ENCODE measurements at places on chromosomes 16 and 17.

GRCh38 chr17:9661027-9661426, 15.7 kb downstream of the USP43 start:
- no peak for DNase-seq

DNA sequence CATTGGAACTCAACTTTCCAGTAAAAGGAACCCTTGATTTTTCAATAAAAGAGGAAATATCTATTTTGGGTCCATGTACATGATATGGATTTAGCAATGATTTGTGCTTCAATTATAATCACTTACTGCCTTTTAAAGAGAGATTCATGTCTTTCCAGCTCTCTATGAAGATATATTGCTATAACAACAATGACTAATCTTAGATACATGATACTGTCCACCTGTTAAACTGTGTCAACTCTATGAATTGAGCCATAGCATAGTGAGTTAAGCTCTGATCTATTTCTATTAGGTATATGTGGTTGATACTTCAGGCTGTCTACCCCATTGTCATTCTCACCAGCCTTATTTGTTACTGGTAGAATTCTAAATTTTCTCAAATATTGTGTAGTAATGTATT, 15.0 kb upstream of the MPHOSPH6 start:
- no peak for DNase-seq

- DNase-seq, result no peak
Observed at GRCh38 chr17:58252141-58252540, 13.8 kb downstream of the LPO start.

DNA sequence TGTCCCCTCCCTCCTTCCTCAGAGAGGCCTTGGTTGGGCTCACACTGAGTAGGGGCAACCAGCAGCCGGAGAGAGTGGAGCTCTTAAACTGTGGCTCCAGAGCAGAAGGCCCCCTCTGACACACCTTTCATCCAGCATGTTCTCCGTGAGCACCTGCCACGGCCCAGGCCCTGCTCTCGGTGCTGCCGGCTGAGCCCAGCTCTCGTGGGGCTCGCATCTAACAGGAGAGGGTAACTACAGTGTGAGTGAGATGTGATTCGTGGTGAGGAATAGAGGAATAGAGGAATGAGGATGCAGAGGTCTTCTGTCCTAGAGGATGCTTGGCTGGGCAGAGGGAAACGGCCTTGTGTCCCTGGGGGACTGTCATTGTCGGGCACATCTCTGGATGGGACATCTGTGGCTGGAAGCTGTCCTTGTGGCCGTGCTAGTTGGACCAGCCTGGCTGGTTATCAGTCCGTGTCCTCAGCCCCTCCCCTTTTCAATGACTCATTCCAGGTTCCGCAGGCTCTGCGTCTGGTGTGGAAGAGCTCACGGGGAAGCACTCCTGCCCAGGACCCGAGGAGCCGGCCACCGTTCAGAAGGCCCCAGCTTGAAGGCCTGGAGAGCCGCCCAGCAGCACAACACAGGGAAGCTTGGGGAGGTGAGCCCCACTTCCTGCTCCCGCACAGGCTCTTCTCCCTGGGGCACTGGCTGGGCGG, 11.9 kb upstream of the DNASE1 start:
- no peak for DNase-seq

DNA sequence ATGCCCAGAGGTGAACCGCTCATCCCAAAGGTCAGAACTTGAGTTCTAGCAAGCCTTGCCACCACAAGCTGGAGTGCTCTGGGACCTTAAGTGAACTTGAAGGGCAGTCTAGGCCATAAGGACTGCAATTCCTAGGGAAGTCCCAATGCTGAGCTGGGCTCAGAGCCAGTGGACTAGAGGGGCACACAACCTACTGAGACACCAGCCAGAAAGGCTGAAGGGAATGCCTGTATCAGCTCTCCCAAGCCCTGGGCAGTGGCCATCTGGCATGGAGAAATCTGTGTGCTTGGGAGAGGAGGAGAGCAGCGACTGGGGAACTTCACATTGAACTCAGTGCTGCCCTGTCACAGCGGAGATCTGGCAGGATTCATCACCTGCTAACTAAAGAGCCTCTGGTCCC, 201.3 kb downstream of the CEP112 start:
- no peak for DNase-seq

DNA sequence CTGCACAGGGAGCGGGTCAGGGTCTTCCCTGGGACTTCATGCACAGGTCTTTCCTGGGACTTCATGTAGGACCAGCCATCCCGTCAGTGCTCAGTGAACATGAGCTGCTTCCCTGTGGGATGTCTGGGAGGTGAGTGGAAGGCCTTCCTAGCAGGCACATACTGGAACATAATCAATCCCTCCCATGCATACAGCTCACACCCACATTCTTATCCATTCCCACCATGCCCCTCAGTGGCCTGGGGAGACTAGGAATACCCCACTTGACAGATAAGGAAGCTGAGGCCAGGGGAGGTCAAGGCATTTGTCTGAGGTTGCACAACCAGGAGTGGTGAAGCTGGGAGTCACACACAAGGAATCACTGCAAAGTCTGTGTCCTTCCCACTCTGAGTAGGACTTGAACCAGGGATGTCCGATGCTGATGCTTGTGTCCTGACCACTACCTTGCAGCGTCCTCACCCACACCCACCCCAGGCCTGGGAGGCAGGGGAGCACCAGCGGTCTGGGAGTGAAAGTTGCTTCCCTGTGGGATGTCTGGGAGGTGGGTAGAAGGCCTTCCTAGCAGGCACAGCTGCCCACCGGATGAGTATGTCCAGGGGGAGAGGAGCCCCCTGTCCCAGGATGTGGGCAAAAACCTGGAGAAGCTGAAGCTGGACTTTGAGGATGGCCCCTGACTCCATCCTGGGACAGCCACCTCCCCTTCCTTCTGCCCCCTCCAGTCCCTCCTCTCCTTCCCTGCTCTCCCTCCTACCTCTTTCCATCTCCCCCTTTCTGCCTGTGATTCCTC, 1.0 kb upstream of the NLRC5 start:
- DNase-seq, result no peak

DNA sequence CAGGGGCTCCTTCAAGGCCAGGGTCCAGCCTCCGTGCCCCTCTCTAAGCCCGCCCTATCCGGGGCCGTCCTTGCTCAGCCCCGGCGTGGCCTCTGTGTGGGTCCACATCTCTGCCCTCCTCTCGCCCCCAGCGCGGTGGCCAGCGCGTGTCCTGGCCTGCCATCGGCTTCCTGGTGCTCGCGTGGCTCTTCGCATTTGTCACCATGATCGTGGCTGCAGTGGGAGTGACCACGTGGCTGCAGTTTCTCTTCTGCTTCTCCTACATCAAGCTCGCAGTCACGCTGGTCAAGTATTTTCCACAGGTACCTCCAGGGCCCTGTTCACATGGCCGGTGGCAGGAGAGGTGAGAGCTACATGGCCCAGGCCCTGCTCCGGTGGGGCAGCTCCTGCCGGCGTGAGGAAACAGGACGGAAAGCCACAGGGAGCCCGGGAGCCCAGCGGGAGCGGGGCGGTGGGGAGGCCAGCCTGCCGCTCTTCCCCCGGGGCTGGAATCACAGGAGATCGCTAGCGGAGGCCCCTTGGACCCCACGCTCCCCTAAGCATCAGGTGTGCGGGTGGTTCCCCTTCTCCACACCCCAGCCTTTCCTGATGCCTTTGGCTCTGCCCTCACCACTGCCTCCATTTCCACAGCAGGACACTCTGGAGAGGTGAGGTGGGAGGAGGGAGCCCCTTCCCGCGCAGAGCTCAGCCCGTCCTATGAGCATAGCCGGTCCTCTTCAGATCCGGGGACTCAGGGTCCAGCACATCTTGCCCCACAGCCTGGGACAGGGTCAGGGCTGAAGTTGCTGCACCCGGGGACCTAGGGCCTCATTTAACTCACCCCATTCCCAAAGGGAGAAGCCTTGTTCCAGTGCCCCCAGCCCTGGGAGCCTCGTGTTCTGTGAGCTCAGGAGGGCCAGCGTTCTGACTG, 10.2 kb downstream of the TAX1BP3 start:
- no peak for DNase-seq

DNA sequence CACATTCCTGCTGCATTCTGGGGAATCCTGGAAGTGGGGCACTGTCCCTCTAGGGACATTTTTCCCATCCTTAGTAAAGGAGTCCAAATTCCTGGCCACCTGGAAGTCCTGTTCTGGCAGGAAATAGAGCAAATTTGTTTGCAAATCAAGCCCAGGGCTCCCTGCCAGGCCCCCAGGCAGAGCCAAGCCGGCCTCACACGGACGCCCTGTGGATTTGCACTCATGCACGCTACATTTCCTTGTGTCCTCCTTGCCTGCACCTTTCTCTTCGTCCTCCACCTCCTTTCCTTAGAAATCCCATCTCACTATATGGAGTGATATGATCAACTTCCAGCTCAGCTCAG, 7.0 kb upstream of the CALB2 start:
- no peak for DNase-seq

DNA sequence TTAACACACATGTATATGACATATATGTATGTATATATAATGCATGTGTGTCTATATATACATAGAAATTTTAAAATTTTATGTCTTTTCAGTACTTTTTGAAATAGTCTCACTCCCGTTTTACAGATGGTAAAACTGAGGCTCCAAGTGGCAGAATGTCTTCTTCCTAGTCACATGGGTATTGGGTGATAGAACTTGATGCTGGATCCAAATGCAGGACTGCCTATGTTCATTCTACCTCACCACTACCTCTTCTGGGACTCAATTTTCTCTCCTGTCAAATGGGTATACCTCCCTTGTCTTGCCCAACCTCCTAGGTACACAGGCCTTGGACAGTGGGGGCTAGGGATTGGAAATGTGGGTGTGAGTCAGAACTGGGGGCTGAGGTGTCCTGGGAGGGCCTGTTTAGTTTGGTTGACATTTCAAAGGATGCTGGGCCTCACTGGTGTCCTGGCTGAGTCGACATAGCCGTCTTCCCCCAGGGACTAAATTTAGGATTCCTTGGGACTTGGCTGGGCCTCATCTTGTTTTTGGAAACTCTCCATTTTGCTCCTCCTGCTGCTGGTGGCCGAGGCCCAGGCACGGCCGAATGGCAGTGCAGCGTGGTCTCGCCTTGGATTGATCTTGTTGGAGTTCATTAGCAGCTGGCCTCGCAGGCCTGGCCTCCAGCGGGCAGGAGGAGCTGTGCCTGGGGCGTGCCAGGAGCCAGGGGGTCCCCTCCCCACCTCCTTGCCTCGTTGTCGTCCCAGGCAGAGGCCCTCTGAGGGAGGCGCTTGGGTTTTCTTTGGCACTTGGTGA, 25.9 kb downstream of the NKD1 start:
- DNase-seq, result no peak

DNA sequence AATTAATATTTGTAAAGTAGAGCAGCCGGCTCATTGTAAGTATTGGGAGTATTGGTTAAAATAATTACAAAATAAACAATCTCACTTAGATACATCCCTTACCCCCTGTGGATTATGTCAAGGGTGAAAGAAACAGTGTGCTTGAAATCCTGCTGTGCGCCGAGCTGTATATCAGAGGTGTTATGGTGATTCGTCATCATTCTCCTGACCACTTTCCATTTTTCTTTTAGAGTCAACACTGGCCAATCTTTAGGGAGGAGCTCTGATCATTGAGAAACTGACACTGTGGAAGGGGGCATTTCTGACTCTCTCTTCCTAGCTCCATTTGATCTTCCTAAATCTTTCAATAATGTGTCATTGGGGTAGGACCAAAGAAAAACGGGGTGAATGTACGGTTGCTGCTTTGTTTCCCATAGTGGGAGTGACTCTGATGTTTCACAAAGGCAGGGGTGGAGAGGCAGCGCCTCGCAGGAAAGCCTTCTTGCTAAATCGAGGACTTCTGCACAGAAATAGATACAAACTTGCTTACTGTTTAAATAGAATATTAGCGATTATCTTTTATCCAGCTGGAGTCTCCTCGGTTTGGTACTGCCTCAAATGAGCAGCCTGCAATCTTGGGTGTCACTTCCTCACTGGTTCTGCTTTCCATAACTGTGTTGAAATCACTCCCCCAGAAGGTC, 123.4 kb downstream of the PRKCB start:
- DNase-seq, result no peak

DNA sequence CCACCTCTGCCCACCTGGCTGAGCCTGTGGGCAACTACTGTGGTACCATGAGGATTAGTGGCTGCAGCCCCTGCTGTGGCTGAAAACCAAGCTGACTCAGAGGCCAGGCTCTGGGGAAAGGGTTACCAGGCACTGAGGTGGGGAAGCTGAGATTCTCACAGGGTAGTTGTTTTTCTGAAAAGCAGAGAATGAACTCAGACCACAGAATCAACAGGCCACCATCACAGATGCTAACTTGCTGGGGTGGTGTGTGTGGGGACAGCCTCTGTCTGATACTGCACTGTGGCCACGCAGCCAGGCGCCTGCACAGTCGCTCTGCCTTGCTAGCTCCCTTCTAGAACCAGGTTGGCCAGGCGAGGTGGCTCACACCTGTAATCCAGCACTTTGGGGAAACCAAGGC, 28.8 kb downstream of the NPLOC4 start:
- no peak for DNase-seq

- DNase-seq, result no peak
Observed at GRCh38 chr16:68113765-68114240, 28.6 kb downstream of the NFATC3 start.

- DNase-seq, result no peak
Observed at GRCh38 chr17:27755706-27756466, 44.4 kb downstream of the NOS2 start.

GRCh38 chr17:601244-601925, 113.3 kb downstream of the VPS53 start:
- DNase-seq, result no peak

DNA sequence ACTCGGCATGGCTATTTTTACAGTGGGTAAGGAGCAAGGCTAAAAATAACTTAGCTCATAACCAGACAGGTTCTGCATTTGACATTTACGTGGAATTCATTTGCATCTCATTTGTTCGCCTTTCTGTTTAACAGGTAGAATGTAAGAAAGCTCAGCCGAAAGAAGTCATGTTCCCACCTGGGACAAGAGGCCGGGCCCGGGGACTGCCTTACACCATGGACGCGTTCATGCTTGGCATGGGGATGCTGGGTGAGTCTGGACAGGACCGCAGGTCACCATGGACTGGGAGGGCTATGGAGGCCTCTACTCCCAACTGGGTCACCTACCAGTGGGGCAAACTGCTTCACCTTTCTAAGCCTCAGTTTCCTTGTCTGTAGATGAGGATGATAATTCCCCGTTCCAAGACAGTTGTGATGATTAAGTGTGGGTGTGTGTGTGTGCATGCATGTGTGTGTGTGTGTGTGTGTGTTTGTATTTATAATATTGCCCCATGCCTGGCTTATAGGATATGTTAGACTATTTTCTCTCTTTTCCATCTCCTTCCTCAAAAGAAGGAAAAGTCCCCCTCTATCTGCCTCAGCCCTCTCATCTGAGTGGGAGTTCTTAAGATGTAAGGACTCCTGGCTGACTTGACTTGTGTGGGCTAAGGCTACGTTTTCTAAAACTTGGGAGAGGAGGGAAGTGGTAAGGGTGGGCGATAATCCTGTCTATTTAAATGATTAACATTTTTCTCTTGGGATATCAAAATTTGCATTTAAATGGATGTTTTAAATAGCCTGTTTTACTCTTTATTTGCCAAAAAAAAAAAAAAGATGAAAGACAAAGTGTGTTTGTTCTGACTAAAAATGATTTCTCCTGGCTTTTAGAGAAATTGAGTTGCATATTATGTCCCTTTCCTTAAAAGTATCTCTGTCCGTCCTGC, 129.0 kb downstream of the CCDC182 start:
- DNase-seq, result no peak
